ENCODE measurements at places on chromosomes 13 and 19.

DNA sequence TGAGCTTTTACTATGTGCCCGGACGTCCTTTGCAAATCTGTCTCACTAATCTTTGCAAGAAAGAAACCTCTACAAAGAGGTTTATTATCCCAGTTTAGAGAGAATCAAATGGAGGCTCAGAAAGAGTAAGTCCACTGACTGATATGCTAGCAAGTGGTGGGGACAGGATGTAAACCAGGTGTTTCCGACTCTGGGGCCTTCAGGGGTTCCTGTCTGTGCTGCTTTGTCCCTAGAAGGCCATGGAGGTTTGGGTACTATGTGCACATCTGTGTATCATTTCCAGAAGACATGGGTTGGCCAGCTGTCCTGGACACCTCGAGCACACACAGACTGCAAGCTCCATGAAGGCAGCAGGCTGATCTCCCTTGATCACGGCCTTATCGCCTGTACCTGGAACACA, 1.2 kb upstream of the KPTN start:
- H3K36me3 ChIP-seq = peaks cover 42% of the 10 kb centered on the region
- DNase-seq = no peak
- H3K4me1 ChIP-seq = no peaks in the 10 kb centered on the region

- no peak overlapping the region for H3K27ac ChIP-seq
- no peaks in the 10 kb centered on the region for H3K27me3 ChIP-seq
- H3K4me1 ChIP-seq = no peaks in the 10 kb centered on the region
Measured at GRCh38 chr13:98792785-98793495, 40.5 kb upstream of the SLC15A1 start.

GRCh38 chr13:112058941-112059340, 8.0 kb upstream of the SOX1 start:
- H3K27ac ChIP-seq = no peak overlapping the region
- H3K36me3 ChIP-seq = no peaks in the 10 kb centered on the region
- DNase-seq = no peak
- peaks cover 30% of the 10 kb centered on the region for H3K27me3 ChIP-seq
- no peaks in the 10 kb centered on the region for H3K4me1 ChIP-seq

- DNase-seq = no peak
- H3K4me3 ChIP-seq = no peak overlapping the region
- H3K27ac ChIP-seq = no peak overlapping the region
Measured at GRCh38 chr13:98975822-98976261, 2.0 kb downstream of the DOCK9 start.

- DNase-seq = peak; percentile 97
- peaks cover 3% of the 10 kb centered on the region for H3K27me3 ChIP-seq
- H3K4me1 ChIP-seq = peaks cover 32% of the 10 kb centered on the region
- H3K4me3 ChIP-seq = peak within 1 kb of the TSS; percentile 78
- H3K27ac ChIP-seq = peak within 1 kb of the TSS; percentile 91
- peaks cover 41% of the 10 kb centered on the region for H3K36me3 ChIP-seq
Measured at GRCh38 chr19:46346821-46347571, at the start of gene PPP5C. PPP5C (plus strand) TSS chr19:46347087; CDS start chr19:46347097, 10 bp downstream.

DNA sequence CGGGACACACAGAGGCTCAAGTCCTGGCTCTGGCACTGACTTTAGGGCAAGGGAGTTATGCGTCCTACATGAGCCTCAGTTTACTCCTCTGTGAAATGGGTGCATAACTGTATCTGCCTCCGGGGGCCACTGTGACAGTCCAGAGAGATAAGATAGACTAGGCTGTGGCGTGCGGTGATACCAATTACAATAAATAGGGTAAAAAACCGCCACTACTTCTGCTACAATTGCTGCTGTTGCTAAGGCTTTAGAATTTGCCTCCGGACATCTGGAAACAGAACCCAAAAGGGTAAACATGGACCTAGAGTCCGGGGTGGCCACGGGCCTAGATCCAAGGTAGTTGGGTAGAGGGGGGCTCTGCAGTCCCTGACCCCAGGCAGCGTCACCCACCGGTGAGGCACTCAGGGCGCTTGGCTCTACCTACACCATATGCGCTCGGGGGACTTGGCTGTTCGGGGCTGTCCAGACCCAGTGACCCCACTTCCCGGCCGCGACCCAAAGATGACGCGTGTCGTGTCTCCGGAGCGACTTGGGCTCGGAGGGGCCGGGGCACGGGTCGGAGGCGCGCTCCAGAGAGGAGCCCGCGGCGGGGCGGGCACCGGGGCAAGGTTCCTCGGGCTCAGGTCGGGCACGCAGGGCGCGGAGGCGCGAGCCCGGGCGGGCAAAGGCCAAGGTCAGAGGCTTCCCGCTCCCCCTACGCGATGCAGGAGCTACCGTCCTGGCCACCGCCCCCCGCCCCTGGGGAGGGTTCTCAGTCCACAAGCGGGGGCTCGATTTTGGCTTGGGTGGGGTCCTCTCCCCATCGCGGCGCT, 1.1 kb downstream of the INSR start:
- H3K27me3 ChIP-seq = no peaks in the 10 kb centered on the region
- peak; percentile 75 for DNase-seq
- peak overlapping the region; percentile 47 for H3K27ac ChIP-seq
- no peaks in the 10 kb centered on the region for H3K36me3 ChIP-seq
- peak overlapping the region; percentile 83 for H3K4me3 ChIP-seq

GRCh38 chr13:65670014-65670625, 1560.0 kb downstream of the PCDH9 start:
- DNase-seq = no peak
- no peaks in the 10 kb centered on the region for H3K4me1 ChIP-seq
- H3K4me3 ChIP-seq = no peak overlapping the region
- H3K27me3 ChIP-seq = no peaks in the 10 kb centered on the region
- no peaks in the 10 kb centered on the region for H3K36me3 ChIP-seq

DNA sequence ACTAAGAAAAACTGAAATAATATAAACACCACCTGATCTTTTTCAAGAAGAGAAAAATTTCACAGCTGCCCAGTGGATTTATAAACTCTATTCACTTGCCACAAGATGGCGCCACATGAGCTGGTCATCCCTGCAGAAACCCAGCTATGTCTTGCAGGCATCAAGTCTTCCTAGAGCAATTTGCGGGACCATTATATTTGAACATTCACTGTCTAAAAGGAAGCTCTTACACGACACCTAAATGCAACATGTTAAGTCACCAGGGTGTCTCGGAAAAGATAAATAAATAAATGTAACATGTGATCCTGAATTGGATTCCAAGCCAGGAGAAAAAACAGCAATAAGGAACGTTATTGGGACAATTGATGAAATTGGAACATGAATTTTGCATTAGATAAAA, 20.3 kb upstream of the AKT2 start:
- H3K4me3 ChIP-seq = no peak overlapping the region
- no peak overlapping the region for H3K27ac ChIP-seq

GRCh38 chr19:47322058-47322457, 9.9 kb upstream of the C5AR2 start:
- no peak overlapping the region for H3K4me3 ChIP-seq
- H3K27ac ChIP-seq = no peak overlapping the region
- no peak for DNase-seq
- no peaks in the 10 kb centered on the region for H3K4me1 ChIP-seq
- no peaks in the 10 kb centered on the region for H3K27me3 ChIP-seq
- no peaks in the 10 kb centered on the region for H3K36me3 ChIP-seq

- H3K27ac ChIP-seq = peak overlapping the region; percentile 85
- H3K4me1 ChIP-seq = no peaks in the 10 kb centered on the region
- DNase-seq = peak; percentile 67
Measured at GRCh38 chr19:46840498-46840942, 10.1 kb downstream of the AP2S1 start.

GRCh38 chr19:20565321-20566018, at the start of gene ZNF737:
ZNF737 (minus strand) TSS chr19:20565781; CDS start chr19:20565640, 141 bp downstream.
- H3K27me3 ChIP-seq = no peaks in the 10 kb centered on the region
- H3K4me3 ChIP-seq = peak within 1 kb of the TSS; percentile 68
- DNase-seq = peak; percentile 96
- H3K4me1 ChIP-seq = no peaks in the 10 kb centered on the region
- H3K36me3 ChIP-seq = peaks cover 2% of the 10 kb centered on the region

GRCh38 chr19:10565028-10565566, 713 bp downstream of the KRI1 start:
- peak; percentile 51 for DNase-seq
- peaks cover 4% of the 10 kb centered on the region for H3K36me3 ChIP-seq
- no peaks in the 10 kb centered on the region for H3K27me3 ChIP-seq
- H3K4me3 ChIP-seq = peak overlapping the region; percentile 92
- peaks cover 5% of the 10 kb centered on the region for H3K4me1 ChIP-seq

DNA sequence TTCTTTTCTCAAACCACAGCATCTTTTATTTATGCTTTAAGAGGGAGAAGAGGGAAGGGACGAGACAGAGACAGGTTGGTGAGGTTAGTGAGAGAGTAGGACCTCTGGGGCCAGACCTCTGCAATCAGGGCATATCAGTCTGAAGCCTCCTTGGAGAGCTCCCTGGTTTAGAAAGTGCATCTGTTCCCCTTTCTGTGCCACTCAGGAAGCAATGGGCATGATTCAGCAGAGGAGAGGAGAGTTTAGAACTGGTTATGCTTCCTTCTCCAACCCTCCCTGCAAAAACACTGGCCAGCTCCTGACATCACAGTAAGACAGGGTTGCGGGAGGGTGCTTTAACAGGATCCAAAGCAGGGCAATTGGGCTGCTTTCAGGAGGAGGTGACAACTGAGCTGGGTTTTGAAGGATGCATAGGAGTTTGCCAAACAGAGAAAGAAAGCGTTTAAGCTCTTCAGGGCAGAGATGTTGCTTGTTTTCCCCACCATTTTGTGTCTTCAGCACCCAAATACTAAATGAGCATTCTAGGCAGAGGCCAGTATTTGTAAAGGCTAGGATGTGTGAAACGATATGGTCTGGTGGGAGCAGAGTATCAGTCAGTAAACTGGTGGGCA, 33.1 kb downstream of the CERS4 start:
- peaks cover 10% of the 10 kb centered on the region for H3K4me1 ChIP-seq
- H3K36me3 ChIP-seq = no peaks in the 10 kb centered on the region
- no peak overlapping the region for H3K4me3 ChIP-seq
- no peaks in the 10 kb centered on the region for H3K27me3 ChIP-seq
- H3K27ac ChIP-seq = no peak overlapping the region
- DNase-seq = no peak

GRCh38 chr19:31499281-31500196, 150.3 kb upstream of the TSHZ3 start:
- H3K4me3 ChIP-seq = no peak overlapping the region
- no peaks in the 10 kb centered on the region for H3K36me3 ChIP-seq
- no peaks in the 10 kb centered on the region for H3K27me3 ChIP-seq
- no peak overlapping the region for H3K27ac ChIP-seq

DNA sequence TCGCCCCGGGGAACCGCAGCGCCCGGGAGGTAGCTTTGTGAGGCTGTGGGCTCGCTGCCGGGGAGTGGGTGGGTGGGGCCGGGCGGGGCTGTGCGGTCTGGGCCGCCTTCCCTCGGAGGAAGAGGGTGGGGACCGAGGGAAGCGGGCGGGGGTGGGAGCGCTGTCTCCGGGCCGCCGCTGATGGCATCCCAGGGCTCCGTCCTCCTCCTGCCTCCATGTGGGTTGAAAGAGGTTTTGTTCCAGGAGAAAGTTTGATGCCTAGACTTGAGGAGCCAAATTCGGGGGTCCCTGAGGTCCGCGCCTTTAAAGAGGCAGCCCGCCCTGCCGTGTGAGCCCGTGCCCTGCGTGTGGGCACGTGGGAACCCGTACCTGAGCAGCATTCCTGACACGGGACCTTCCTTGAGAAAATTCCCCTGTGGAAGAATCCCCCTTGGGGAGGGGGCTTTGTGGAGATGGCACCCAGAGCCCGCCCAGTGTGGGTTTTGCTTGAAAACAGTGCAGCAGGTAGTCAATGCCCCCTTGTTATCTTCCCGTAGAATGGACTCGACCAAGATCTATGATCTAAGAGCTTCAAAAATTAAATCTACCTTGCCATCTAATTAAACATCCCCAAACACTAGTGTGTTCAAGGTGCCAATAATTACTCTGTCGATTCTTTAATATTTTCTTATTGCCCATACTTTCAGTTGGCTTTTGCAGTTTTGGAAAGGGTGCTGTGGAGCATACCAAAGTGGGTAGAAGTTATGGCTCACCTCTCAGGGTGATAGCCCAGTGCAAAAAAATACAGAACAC, 107.8 kb downstream of the RXFP2 start:
- peaks cover 3% of the 10 kb centered on the region for H3K4me1 ChIP-seq
- H3K27me3 ChIP-seq = no peaks in the 10 kb centered on the region
- no peak for DNase-seq
- H3K27ac ChIP-seq = no peak overlapping the region

GRCh38 chr13:95433537-95433936, 119.0 kb upstream of the CLDN10 start:
- DNase-seq = no peak
- H3K27ac ChIP-seq = no peak overlapping the region
- no peaks in the 10 kb centered on the region for H3K4me1 ChIP-seq
- H3K27me3 ChIP-seq = no peaks in the 10 kb centered on the region
- H3K4me3 ChIP-seq = no peak overlapping the region

GRCh38 chr19:5949792-5950305, 28.1 kb downstream of the RANBP3 start:
- DNase-seq = no peak
- peaks cover 51% of the 10 kb centered on the region for H3K4me1 ChIP-seq
- H3K36me3 ChIP-seq = no peaks in the 10 kb centered on the region
- no peak overlapping the region for H3K4me3 ChIP-seq
- peak overlapping the region; percentile 23 for H3K27ac ChIP-seq

DNA sequence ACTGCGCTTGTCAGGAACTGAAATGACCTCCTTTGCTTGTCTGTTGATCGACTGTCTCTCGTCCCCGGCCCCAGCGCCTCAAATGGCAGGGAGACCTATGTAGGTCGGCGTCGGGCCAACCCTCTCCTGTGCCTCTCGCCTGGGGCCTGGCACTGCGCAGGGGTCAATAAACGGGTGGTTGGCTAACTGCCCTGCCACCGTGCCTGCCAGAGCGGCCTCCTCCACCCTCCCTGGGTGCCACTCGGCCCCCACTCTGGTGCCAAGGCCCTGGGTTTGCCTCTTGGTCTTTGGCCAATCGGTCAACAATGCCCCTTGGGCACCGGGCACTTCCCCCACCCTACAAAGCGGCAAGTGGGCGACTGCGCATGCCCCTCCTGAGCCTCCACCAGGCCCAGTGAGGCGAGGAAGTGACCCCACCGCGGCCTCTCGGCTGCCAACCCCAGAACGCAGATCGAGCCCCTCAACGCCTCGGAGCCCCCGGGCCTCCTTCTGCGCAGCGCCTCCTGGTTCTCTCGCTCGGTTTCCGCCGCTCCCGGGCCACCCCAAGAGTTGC, 1.1 kb downstream of the KEAP1 start:
- peak overlapping the region; percentile 99 for H3K27ac ChIP-seq
- peak; percentile 76 for DNase-seq
- H3K4me3 ChIP-seq = peak overlapping the region; percentile 94
- H3K27me3 ChIP-seq = no peaks in the 10 kb centered on the region

GRCh38 chr19:17075864-17076542, 426 bp downstream of the MYO9B start:
- peak overlapping the region; percentile 78 for H3K4me3 ChIP-seq
- peaks cover 2% of the 10 kb centered on the region for H3K4me1 ChIP-seq
- no peaks in the 10 kb centered on the region for H3K27me3 ChIP-seq
- peak overlapping the region; percentile 77 for H3K27ac ChIP-seq

DNA sequence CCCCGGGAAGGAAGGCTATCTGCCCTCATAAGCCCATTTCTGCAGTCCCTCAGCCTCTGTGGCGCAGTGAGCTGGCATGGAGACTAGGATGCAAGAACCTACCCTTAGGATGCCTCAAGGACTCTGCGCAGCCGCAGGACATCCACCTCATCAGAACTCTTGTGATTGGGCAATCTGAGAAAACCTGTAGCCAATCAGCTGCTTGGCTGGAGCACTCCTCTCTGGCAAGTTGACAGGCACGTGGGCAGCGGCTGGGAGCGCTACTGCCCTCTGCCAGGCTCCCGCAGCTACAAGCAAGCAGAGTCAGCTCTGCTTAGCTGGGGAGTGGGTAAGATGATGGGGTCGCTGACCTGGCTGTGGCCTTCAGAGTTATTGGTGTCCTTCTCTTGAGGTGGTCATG, 1.5 kb upstream of the ECSIT start:
- H3K27me3 ChIP-seq = no peaks in the 10 kb centered on the region
- H3K27ac ChIP-seq = no peak overlapping the region
- H3K4me3 ChIP-seq = no peak overlapping the region

GRCh38 chr13:29543230-29544215, 52.0 kb downstream of the SLC7A1 start:
- H3K27ac ChIP-seq = no peak overlapping the region
- peaks cover 9% of the 10 kb centered on the region for H3K36me3 ChIP-seq
- H3K4me1 ChIP-seq = no peaks in the 10 kb centered on the region
- peak; percentile 95 for DNase-seq
- H3K27me3 ChIP-seq = no peaks in the 10 kb centered on the region

All from small intestine (tissue), 16 donors.